ENCODE measurements at places on chromosomes 5 and 9. TPM values are rescaled to one million over a fixed set of nuclear protein-coding genes. Genes with fewer than 3 reads are reported as not detected.
A peak's percentile ranks its signal among the peaks of the same experiment; 100 is the strongest.

Gene WDR41
- total RNA-seq, result 32.6 TPM

Gene RNF208
- 15.2 TPM for total RNA-seq

- no peak overlapping the region for H3K27ac ChIP-seq
- DNase-seq, result no peak
- no peaks in the 10 kb centered on the region for H3K4me1 ChIP-seq
- no peaks in the 10 kb centered on the region for H3K27me3 ChIP-seq
Observed at GRCh38 chr5:81513982-81514381, 120.0 kb upstream of the ACOT12 start.

GRCh38 chr9:85359161-85359560, 382.6 kb downstream of the AGTPBP1 start:
- H3K4me1 ChIP-seq, result no peaks in the 10 kb centered on the region
- peaks cover 4% of the 10 kb centered on the region for H3K27me3 ChIP-seq
- no peak overlapping the region for H3K4me3 ChIP-seq

GRCh38 chr5:41925555-41925951, 472 bp downstream of the FBXO4 start:
- DNase-seq, result peak; percentile 76
- peaks cover 13% of the 10 kb centered on the region for H3K36me3 ChIP-seq
- peak overlapping the region; percentile 98 for H3K27ac ChIP-seq

- no peak for DNase-seq
- peaks cover 36% of the 10 kb centered on the region for H3K4me1 ChIP-seq
- H3K27ac ChIP-seq, result peak overlapping the region; percentile 71
- peaks cover 9% of the 10 kb centered on the region for H3K36me3 ChIP-seq
- H3K4me3 ChIP-seq, result peak overlapping the region; percentile 40
- no peaks in the 10 kb centered on the region for H3K27me3 ChIP-seq
Observed at GRCh38 chr9:128078504-128079434, 10.7 kb downstream of the SLC25A25 start.

GRCh38 chr5:145752534-145752933, 82.6 kb downstream of the PRELID2 start:
- peaks cover 8% of the 10 kb centered on the region for H3K4me1 ChIP-seq
- H3K27me3 ChIP-seq, result no peaks in the 10 kb centered on the region
- DNase-seq, result no peak
- no peaks in the 10 kb centered on the region for H3K36me3 ChIP-seq
- no peak overlapping the region for H3K27ac ChIP-seq
- H3K4me3 ChIP-seq, result no peak overlapping the region

DNA sequence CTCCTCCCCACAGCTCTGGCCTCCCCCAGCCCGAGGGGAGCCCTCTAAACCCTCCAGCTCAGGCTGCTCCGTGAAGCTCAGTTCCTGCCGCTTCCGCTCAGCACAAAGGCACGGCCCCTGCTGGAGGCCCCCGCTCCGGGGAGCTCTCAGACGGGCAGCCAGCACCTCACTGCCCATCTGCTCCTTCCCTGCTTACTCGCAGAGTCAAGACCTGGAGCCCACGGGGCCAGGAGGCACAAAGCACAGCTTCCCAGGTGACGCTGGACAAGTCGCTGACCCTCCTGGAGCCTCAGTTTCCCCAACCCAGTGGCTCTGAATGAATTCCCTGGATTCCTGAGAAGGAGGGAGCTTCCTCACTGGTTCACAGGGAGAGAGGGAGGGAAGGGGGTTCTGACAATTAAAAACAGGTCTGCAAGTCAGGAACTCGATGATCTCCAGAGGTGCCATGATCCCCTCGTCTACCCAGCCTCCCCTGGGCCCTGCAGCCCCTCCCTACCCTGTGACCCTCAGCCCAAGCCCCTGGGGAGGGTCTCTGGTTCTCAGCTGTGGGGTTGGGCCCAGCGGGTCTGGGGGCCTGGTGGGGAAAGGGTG, 36.2 kb downstream of the VAV2 start:
- no peaks in the 10 kb centered on the region for H3K36me3 ChIP-seq
- H3K4me1 ChIP-seq, result peaks cover 7% of the 10 kb centered on the region
- no peak overlapping the region for H3K4me3 ChIP-seq
- DNase-seq, result peak; percentile 63
- no peaks in the 10 kb centered on the region for H3K27me3 ChIP-seq

DNA sequence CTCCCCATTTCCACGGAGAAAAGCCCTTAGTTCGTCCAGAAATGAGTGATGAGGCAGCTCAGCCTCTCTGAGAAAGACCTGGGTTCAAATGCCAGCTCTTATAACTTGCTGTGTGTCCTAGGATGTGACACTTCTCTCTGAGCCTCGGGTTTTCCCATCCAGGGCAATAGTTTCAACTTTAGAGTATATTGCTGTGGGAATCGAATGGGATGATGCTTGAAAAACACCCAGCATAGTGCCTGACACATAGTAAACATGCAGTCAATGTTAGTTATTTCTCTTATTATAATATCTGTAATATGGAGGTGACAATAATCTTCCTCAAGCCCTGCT, 430 bp upstream of the MAPKAP1 start:
- H3K27ac ChIP-seq, result peak overlapping the region; percentile 83
- peaks cover 2% of the 10 kb centered on the region for H3K27me3 ChIP-seq
- H3K4me3 ChIP-seq, result peak overlapping the region; percentile 89

Measured in activated CD4-positive, alpha-beta T cell treated with anti-CD3 and anti-CD28 coated beads, Interleukin-2, amount 10 ng/mL, durations not matched to agents 24 days and 14 days (primary cell).